ENCODE measurements at places on chromosomes 5 and 9. TPM values are rescaled to one million over a fixed set of nuclear protein-coding genes. Genes with fewer than 3 reads are reported as not detected.

Gene FOXI1
- not detected for total RNA-seq

Gene ADGRD2
- total RNA-seq: not detected

Gene MEGF10
- 20.0 TPM for total RNA-seq

Gene SLC6A19
- total RNA-seq: not detected

Gene CD274
- total RNA-seq: 0.62 TPM

Gene SLC4A9
- under 0.01 TPM for total RNA-seq

Gene CYLC2
- not detected for total RNA-seq

Gene ENC1
- total RNA-seq: 1,378 TPM

Gene CAMK2A
- total RNA-seq: 14.0 TPM

Gene ZNF366
- total RNA-seq: 0.94 TPM

Gene THBS4
- total RNA-seq: 2.2 TPM

Gene PIP5K1B
- 2.7 TPM for total RNA-seq

Gene FAM81B
- total RNA-seq: 0.62 TPM

Gene ENTPD8
- 0.16 TPM for total RNA-seq

Gene CCDC192
- not detected for total RNA-seq

Gene MARCHF11
- total RNA-seq: 3.6 TPM

Gene PANK3
- total RNA-seq: 293 TPM

Gene ADAM19
- 13.4 TPM for total RNA-seq

Gene SPDL1
- total RNA-seq: 18.6 TPM

Gene ZFP2
- 9.4 TPM for total RNA-seq

Gene CATSPER3
- 1.2 TPM for total RNA-seq

Gene FRMD3
- total RNA-seq: 68.8 TPM

All from occipital lobe (tissue), 3 donors.